ENCODE measurements at places on chromosomes 12 and 14. TPM values are rescaled to one million over a fixed set of nuclear protein-coding genes. Genes with fewer than 3 reads are reported as not detected.

NINJ2 gene
- total RNA-seq, result 1.0 TPM

FGF6 gene
- total RNA-seq, result not detected

CLEC12A gene
- not detected for total RNA-seq

COCH gene
- 0.46 TPM for total RNA-seq

SLC4A8 gene
- 5.4 TPM for total RNA-seq

GUCY2C gene
- not detected for total RNA-seq

TMEM132C gene
- total RNA-seq, result not detected

METTL17 gene
- 24.9 TPM for total RNA-seq
